ENCODE measurements at places on chromosomes 7 and 10.

DNA sequence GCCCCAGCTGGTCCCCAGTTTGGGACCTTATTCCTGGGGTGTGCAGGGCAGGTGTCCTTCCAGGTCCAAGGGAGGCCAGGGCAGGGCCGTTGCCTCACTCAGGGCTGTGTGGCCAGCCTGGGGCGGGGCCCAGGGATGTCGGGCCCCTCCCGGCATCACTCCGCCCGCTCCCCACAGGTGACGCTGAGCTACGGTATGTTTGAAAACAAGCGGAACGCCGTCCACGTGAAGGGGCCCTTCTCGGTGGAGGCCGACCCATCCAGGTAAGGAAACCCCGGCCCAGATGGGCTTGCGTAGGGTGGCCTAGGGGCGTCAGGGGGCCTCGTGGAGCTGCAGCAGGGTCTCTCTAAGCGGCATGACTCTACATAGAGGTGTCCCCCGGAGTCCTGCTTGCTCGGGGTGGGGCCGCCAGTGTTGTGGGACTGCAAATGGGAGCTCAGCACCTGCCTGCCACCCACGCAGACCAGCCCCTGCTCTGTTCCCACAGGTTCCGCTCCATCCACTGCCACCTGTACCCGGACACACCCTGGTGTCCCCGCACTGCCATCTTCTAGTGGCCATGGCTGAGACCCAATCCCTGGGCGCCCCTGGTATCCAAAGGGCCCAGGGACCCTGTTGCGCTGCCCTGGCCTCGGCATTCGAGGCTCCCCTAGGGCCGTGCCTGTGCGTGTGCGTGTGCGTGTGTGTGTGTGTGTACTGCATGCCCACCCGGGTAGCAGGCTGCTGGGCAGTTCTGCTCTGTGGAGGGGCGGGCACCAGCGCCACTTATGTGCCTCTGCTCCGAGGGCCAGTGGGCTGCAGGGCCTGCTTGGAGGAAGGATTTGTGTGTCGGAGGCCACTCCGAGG, 7.3 kb downstream of the LFNG start:
- no peak for DNase-seq

DNA sequence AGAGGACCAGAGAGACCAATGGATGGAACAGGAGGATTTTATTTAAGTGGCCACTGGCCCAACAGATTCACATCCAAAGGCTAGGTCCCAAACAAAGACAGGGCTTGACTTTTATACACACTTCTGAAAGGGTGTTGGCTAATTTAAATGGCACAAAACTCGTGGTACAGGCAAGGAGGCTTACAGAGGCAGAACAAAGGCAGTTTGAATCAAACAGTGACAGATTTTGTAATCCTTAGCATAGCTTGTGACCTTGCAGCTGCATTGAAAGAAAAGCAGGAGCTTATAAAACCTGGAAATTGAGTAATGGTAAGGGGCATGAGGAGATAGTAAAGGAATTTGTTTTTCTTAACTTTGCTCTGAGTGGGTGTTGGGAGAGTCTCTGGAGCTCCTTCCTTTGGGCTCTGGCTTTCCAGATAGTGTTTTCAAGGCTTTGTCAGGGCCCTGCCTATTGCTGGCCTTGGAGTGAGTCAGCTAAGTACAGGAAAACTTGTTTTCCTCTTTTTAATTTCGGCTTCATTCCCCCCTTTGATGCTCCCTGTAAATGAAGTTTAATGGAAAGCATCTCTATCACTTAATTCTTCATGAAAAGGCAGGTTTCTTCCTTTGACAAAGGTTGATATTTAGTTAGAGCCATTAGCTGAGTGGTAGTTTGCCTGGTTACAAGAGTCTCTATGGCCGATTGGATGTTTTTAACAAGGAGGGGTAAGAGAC, 96.9 kb downstream of the TRIM24 start:
- DNase-seq, result no peak

DNA sequence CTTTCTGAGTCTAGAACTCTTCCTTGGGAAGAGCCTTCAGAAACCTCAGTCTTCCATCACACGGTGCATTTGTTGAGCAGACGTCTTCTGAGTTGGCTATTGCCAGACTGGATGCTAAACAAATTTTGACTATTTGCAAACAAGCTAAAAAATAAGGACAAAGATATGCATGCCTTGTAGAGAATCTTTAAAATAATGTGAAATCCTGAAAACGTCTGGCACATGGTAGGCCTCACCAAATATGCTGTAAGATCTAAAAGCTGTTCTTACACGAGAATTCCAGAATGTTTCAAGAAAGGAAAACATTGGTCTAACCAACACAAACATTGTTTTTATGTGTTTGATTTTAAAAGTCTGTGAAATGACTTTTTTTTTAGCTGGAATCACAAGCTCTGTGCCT, 11.3 kb downstream of the ZNF467 start:
- DNase-seq, result no peak

DNA sequence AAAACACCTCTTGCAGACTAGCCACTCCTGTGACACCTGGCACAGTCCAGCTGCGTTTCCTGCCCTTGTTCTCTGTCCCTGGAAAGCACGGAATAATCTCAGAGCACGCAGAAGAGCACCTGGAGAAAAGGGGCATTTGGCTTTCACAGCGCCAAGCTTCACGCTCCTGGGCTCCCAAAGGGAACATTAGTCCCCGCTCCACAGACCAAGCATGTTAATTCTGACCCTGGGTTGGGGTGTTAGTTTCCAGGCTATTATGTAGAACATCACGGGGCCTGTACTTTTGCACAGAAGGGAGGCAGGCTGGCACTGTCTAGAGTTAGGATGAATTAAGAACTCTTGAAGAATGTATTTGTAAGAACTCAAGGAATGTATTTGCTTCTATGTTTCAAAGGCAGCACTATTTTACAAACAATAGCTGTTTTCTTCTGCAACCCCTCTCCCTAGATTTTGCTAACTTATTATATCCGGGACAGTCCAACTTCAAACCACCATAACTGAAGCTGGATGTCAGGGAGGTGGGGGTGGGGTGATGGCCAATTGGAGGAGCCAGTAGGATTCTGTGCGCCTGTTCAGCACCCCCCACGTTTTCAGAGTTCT, 62.2 kb upstream of the TRIM8 start:
- no peak for DNase-seq

GRCh38 chr10:30058570-30059132, 735 bp downstream of the JCAD start:
- DNase-seq, result no peak

GRCh38 chr7:27746486-27746885, 6.5 kb downstream of the TAX1BP1 start:
- DNase-seq, result no peak

DNA sequence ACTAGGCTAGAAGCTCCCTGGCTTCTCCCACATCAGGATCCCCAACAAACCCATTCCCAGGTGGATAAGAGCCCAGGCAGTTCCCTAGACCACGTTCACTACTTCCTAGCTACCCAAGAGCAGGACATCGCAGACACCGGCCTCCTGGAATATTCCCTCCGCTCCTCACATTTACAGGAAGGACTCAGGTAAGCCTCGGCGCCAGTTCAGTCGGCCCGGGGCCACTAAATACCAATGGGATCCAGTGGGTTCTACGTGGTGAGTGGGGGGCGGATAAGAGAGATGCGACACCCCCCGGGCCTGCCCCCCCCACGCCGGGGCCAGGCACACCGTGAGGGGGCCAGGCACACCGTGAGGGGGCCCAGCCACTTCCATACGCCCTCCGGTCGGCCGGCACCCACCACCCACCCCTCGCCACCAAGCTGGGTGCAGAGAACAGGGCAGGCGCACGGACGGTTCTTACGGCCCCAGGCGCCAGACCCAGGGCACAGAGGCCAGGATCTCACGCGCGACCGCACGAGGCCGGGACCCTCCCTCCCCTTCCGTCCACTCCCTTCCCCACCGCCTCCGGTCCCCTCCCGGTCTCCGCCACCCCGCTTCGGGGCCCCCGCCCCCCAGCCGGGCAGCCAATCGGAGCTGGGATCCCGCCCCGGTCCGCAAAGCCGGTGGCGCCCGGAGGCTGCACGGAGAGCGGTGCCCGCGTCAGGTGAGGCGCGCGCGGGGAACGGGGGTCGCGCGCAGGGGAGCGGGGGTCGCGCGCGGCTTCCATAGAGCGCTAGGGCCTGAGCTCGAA, at the start of gene BLVRA:
TSS of gene BLVRA (plus strand) at position 652 of the 793 bp plus-strand sequence. CDS start 12,479 bp downstream, outside the sequence.
- peak; percentile 80 for DNase-seq

DNA sequence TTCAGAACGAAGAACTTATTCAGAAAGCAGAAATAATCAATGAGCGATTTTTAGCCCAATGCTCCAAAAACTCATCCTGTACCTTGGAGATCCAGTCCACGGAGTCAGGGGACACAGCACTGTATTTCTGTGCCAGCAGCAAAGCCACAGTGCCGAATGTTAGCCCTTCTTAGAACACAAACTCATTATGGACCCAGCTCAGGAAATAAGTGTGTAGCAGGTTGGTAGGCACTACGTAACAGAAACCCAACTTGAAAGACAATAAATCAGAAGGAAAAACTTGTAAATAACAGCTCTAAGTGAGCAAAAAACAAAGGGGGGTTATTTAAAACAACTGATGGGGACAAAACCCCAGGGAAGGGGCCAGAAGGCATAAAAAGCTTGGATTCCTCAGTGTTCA, 112.0 kb upstream of the PRSS1 start:
- DNase-seq, result no peak

DNA sequence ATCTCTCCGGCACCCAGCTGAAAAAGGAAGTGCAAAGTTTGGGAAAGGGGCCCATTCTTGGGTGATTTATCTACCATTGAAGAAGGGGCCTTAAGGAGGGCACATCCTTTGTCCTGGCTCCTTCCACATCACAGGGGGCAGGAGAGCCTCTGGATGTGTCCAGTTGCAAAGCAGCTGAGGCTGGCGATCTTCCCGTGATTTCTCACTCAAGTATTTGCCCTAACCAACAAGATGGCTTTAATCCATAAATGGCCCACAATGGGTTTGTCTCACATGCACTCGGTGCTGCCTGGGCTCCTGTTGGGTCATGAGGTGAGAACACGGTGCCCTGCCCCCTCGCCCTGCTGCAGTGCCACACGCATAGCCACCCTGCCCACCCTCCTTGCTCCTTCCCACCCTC, 14.2 kb upstream of the FRMPD2 start:
- DNase-seq, result no peak

DNA sequence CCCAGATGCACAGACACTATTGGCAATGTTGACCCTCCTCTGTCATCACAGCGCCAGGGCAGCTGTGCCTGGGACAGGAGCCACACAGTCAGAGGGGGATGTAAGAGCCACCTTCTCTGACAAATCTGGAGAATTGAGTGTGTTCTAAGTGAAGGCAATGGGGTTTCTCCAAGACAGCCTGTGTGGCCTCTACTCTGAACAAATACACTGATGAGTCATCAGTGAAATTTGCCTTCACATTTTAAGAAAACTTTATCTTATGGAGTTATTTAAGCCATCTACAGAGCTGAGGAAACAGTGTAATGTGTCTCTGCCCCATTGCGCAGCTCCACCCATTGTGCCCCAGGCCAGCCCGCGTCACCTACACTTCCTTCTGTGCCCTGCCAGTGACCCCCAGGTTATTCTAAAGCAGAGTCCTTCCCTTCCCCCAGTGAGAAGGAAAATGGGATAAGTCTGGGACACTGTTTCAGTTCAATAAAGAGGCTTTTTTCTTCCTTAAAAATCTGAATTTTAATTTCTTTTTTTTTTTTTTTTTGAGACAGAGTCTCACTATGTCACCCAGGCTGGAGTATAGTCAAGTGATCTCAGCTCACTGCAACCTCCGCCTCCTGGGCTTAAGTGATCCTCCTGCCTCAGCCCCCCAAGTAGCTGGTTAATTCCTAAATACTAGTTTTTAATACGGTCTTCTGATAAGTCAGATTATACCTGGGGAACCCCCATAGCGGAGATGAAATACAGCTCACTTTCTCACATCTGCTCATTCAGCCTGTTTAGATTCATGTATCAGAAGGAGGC, 21.8 kb downstream of the AKR1E2 start:
- DNase-seq, result no peak

GRCh38 chr10:69517271-69517848, 55.9 kb downstream of the NEUROG3 start:
- no peak for DNase-seq

GRCh38 chr10:51031950-51032349, 42.3 kb upstream of the PRKG1 start:
- DNase-seq, result no peak

DNA sequence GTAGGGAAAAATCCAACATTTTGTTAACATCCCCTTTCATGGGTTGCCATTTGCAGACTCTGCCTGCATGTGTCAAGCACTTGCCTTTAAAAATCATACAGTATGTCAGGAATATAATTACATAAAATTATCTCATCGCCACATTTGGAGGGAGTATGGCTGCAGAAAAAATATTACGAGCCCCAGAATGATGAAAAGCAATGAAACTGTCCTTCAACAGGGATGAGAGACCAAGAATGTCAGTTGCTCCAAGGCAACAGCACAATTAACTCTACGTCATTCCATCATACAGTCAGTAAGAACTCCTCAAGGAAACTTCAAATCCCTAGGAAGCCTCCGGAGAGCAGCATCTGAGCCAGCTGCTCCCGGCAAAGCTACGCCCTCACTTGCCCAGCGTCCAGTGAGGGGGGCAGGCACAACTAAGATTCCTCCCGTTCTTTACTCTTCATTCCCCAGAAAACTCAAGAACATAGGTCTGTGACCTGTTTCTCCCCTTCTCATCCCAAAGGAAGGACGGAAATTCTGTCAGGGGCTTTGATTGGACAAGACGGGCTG, 132.9 kb downstream of the ANLN start:
- no peak for DNase-seq

- no peak for DNase-seq
Observed at GRCh38 chr7:36391436-36392198, 2.0 kb downstream of the ANLN start.

DNA sequence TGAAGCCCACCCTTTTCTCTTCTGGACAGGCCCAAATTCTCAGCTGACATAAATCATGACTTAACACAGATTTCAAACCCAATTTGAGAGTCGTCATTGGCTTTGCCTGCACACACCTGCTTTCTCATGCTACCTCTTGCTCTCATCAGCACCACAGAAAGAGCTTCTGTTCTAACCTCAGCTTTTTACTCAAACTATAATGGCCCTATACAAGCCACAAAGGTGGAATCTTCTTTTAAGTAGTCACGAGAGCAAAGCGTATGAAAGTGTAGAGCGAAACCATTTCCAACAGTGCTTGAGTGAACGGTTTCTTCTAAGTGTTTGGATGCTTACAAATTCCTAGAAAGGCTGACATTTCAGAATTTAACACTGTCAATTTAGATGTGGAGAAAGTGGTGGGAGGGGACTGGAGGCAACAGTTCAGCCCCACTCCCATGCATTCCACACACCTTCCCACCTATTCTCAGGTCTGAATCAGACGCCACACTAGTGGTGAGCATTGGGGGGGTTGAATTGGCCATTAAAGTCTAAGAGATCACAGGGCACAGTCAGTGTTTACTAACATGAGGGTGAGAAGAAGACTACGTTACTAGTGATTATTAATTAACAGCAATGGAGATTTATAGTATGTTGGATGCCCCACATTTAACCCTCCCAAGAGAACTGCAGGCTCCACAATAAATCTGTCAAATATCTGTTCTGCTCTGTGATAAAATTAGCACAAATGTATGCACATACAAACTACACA, 114.0 kb downstream of the PRKCQ start:
- DNase-seq, result no peak

- DNase-seq, result peak; percentile 90
Observed at GRCh38 chr10:69333205-69333604, 54.9 kb downstream of the HK1 start.

DNA sequence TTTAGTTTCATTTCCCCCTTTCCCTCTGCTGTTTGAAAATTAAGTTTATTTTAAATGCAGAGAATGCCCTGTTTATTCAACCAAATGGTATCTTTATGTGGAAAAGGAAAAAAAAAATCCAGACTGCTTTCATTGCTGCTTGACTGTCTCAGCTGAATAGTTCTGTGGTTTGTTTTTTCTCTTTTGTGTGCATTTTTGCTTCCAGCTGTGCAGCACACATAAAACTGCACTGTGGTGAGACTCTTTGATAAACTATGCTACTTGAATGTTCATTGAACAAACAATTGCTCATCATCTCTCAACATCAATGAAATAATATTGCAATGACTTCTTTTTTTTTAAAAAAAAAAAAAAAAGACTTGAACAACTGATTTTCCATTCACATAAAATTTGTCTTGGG, 78.6 kb upstream of the GLI3 start:
- DNase-seq, result no peak

All from coronary artery (tissue), 2 donors.